Fibroblast of lung (primary cell): ENCODE measurements at places on chromosomes 11 and 22.
A peak's percentile ranks its signal among the peaks of the same experiment; 100 is the strongest.

GRCh38 chr22:25554238-25554671 is 10.2 kb upstream of the GRK3 start:
- DNase-seq = no peak

- no peak for DNase-seq
Observed at GRCh38 chr22:48605856-48606481, 1221.7 kb downstream of the BRD1 start.

- no peak for DNase-seq
Observed at GRCh38 chr22:45398214-45398613, 15.2 kb downstream of the SMC1B start.

DNA sequence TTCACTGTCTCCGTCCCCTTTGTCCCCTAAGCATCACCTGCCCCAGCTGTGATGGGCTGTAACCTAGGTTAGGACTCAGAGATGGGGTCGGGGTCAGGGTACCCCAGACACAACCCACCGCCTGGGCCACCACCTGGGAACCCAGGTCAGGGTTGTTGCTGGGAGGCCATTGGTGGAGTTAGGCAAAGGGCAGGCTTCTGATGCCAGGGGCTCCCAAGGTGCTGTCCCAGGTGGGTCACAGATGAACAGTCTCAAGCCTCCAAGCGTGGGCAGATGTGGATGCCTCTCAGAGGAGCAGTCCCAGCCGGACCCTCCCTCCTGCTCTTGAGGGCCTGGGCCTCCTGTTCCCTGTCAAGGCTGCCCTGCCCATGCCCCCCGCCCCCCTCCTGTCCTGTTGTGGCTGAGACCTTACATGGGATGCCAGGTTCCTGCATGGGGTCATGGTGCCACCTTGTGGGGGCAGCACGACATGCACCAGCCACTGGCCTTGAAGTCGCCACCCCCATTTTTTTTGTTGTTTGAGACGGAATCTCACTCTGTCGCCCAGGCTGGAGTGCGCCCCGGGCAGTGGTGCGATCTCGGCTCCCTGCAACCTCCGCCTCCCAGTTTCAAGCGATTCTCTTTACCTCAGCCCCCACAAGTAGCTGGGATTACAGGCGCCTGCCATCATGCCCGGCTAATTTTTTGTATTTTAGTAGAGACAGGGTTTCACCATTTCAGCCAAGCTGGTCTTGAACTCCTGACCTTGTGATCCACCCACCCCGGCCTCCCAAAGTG is 12.1 kb downstream of the GATD1 start:
- peak; percentile 30 for DNase-seq

DNA sequence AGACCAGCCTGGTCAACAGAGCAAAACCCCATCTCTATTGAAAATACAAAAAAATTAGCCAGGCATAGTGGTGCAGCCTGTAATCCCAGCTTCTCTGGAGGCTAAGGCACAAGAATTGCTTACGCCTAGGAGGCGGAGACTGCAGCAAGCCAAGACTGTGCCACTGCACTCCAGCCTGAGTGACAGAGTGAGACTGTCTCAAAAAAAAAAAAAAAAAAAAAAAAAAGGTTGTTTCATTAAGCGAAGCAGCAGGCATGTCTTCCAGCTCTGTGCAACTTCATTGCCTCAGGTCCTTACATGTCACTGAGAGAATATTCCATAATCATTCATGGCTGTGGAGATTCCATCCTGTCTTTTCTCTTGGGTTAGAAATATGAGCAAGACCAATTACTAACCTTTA is 16.9 kb downstream of the GAB2 start:
- no peak for DNase-seq

- DNase-seq = peak; percentile 22
Observed at GRCh38 chr11:9053316-9054035, 37.9 kb downstream of the SCUBE2 start.

GRCh38 chr11:73464347-73464746 is 88.1 kb downstream of the RELT start:
- peak; percentile 78 for DNase-seq

GRCh38 chr11:116871248-116871647 is 33.8 kb upstream of the APOA1 start:
- DNase-seq = peak; percentile 95
